Stimulated activated CD4-positive, alpha-beta T cell treated with anti-CD3 and anti-CD28 coated beads, Interleukin-1b, Interleukin-23, amount 100 ng/mL, for 1 hour (primary cell): ENCODE measurements at places on chromosomes 7 and 10.

DNA sequence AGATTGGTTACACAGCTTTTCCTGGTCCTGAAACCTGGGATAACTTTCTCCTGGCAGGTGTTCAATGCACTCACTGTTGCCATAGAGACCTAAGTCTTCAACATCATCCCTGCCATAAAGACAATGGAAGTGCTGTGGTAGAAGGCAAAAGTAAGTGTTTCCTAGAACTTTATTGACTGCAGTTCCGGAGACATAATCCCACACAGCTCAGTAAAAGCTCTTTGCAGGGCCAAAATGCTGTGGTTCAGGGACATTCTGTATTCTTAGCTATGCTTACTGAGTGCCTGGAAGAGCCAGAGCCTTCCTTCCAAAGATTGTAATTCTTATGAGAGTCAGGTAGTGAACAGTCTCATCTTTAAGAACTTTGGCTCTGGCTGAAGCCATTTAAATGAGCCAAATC, 5.3 kb downstream of the WIPF3 start:
- DNase-seq = no peak

DNA sequence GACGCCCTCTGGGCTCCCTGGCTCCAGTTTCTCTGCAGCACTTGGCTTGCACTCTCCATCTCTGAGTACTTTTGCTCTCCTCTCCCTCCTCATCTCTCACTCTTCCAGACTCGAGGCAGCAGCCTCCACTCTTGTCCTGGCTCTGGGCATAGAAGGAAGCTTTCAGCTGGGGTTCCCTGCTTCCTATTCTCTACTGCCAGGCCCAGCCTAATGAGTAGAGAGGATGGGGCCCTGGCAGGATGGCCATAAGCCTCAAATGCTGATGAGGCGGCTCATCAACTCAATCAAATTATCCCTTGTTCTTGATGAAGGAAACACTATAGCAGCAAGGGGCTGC, 55.8 kb downstream of the NEURL1 start:
- DNase-seq = no peak

- DNase-seq = no peak
These were observed 539.5 kb downstream of the SUGCT start for GRCh38 chr7:40674316-40674715.

GRCh38 chr10:122112625-122113160, 123.7 kb downstream of the TACC2 start:
- no peak for DNase-seq

DNA sequence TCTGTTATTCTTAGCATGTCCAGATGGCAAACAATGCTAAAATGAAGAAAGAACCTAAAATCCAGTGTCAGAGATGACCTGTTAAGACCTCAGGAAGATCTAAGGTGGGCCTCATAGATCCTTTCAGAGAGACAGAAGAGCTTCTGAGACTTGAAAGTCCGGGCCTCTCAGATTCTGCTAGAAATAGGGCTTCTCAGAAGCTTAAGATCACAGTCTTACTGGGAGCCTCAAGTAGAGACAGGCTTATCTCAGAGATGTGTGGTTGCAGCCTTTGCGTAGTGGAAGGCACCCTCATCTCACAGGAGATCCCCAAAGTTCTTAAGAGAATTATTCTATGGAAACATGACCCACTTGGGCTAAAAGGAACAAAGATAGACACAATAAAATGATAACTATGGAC, 642.8 kb downstream of the TNS3 start:
- DNase-seq = no peak

DNA sequence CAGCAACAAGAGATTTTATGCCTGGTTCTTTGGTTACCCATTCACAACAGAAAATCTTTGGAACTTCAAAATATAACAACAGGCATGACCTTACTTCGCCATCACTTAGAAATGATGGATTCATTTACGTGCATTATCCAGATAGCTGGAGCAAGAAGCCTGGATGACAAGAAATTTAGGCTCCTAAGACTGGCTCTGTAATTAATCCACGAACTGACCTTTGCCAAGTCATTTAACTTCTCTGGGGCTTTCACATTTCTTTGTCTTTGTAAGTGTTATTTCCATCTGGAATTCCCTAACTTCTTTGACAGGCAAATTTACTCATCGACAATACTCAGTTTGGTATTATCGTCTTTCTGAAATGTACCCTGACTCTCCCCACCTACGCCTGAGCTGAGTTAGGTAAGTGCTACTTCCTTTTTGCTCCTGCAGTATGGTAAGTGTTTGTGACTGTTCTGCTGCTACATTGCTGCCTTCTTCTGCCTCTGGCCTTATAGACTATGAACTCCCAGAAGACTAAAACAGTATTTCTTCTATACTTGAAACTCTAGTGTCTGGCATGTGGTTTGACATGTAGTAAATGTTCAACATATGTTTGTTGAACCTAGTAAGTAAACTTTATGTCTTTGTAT, 5.5 kb upstream of the MDFIC start:
- DNase-seq = no peak

GRCh38 chr7:26714006-26714405, 150.4 kb downstream of the SKAP2 start:
- DNase-seq = no peak

GRCh38 chr7:92709912-92710311, 119.7 kb upstream of the FAM133B start:
- no peak for DNase-seq

DNA sequence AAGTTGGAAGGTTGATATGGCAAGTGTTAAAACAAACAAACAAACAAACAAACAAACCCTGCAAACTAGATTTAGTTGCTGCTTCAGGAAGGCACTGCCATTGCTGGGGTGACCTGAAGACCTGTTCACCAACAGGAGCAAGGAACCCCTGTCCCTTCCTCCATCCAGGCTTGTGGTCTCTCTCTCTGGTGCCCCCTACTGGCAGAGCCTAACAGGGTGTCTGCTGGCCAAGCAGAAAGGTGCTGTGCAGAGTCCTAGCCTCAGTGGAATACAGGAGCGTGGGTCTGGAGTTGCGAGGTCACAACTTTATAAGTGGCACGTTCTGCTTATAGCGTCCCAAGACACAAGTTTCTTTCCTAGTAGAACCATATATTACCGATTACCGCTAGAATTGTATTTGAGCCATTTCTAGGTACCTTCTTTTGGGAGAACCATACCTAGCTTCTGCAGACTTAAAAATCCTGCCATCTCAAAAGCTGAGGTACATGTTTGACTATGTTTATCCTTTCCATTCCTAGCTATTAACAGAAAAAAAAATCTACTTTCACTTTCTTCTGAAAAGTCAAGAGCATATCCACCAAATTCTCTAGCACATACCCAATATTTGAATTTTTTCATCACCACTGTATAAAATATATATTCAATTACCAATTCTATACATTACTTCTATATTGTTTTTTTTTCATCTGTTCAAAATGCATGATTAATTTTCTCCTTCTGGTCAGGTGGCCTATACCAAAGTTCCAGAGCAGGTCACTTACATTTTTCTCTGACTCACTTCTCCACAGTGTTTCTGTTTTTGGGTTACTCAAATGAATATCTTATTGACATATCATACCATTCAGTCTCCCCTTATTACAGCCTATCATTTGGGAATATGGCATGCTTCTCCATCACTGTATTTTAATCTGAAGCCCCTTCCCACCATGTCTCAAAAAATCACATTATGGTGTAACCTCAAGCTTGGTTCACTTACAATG, 29.1 kb upstream of the CALD1 start:
- peak; percentile 44 for DNase-seq

GRCh38 chr10:97919012-97919411, 69.4 kb downstream of the GOLGA7B start:
- DNase-seq = no peak

- DNase-seq = no peak
These were observed 10.2 kb downstream of the IGFBP3 start for GRCh38 chr7:45910855-45911254.

DNA sequence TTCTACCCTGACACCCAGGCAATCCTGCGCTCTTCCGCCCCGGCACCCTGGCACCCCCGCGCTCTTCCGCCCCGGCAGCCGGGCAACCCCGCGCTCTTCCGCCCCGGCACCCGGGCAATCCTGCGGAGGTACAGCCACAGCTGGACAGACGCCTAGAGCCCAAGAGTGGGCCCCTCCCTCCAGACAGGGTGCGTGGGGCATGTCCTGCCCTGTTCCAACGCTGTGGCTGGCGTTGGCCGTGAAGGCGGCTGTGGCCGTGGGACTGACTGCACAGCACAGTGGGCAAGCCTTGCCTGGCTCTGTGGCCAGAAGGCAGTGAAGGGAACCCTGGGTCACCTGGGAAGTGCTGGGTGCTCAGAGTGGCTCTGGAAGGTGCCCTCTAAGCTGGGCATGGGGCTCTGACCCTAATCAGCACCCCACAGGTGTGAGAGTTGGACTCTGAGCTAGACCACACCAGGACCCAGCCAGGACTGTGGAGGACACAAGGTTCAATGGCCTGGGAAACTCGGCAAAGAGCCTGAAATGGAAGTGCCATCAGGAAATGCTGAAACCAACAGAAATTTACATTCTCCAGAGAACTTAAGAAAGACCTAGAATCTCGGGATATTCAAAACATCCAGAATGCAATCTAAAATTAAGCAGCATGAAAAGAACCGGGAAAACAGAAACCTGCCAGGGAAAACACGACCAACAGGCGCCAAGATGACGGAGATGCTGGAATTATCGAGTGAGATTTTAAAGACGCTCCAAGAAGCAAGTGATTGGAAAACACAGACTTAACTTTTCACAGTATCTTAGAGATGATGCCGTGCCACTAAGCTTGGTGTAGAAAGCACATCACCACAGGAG, 253.6 kb downstream of the ELFN1 start:
- no peak for DNase-seq

- DNase-seq = no peak
These were observed 33.4 kb downstream of the FOXL3 start for GRCh38 chr7:323410-323809.

DNA sequence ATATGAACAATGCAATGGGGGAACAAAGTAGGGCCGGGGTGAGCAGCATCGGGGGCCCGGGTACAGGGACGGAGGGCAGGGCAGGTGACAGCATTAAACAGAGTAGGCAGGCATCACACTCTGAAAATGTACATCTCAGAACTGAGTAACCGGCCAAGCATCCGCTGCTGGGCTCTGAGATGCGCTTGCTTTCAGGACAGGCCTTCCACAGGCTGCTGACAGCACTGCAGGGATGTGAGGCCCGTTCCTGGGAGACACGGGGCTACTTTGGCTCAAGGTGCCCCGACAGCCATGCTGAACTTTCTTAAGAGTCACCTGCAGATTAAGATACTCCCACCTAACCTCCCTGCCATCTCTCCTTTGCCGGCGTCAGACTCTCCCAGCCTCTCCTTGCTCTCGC, 64.3 kb upstream of the FGFR2 start:
- DNase-seq = no peak

GRCh38 chr10:34193931-34194626, 621.0 kb downstream of the PARD3 start:
- DNase-seq = no peak

- DNase-seq = no peak
These were observed 28.1 kb downstream of the LRRC4 start for GRCh38 chr7:128003167-128003566.

DNA sequence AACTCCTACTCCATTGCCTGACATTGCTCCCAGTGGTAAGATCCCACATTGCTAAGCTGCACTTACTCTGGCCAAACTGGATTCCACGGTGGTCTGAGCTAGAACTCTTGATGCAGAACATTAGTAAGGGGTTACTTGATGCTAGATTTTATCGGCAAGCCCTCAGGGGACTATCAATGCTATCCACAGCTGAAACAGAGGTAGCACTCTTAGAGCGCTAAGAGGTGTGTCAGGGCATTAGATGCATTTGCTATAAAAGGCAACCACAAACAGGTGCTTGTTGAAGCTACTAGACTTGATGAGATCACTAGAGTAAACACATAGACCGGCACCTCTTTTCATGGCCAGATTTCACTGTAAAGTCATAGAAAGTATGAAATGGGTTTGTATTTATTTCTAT, 116.3 kb downstream of the MDFIC start:
- DNase-seq = no peak

DNA sequence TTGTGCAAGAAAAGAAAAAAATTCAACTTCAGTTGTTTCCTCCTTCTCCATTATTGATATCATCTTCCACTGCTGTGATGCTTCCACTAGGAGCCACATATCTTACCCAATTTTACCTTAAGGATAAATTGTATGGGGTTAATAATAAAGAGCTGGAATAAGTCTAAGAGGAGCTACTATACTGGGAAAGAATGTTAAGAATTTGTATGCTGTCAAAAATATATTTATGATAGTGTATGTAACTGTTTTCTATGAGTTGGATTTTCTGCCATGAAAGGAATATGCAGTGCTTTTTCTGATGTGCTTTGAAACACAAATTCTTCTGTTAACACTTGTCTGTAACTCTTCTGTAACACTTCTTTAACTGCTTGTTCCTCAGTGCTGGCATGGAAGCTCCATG, 219.1 kb downstream of the VTI1A start:
- DNase-seq = no peak

DNA sequence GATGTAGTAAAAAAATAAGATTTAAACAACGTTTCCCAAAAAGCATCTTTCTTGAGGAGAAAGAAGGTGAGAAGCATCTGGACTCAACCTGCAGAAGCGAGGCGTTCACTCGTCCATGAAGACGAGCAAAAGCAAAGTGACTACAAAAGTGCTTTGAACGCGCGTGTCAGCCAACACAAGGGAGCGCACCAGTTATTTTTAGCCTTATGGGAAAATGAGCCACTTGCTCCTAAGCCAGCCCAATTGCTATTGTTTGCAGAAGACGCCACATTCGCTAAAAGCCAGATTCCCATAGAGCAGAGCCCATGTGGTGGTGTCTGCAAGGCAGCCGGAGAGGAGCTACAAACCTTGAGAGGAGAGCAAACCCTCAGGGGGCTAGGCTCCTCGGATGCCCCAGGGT, 122.5 kb downstream of the FAM53B start:
- DNase-seq = no peak

DNA sequence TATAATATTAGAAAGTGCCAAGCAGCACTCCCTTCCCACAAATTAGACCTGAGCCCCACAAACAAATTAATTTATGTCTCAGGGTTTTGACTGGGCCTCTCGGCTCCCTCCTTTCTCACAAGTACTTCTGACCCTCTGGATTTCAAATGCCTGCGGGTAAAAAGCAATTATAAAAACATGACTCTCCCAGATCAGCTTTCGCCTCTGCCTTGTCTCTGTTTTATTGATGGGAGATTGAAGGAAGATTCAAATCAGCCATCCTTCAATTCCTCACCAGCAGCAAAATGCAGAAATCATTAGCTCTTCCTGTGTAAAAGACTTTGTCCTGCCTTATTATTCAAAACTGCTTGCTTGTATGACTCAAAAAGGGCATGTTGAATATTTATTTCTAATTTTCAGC, 453.7 kb upstream of the MKI67 start:
- no peak for DNase-seq

DNA sequence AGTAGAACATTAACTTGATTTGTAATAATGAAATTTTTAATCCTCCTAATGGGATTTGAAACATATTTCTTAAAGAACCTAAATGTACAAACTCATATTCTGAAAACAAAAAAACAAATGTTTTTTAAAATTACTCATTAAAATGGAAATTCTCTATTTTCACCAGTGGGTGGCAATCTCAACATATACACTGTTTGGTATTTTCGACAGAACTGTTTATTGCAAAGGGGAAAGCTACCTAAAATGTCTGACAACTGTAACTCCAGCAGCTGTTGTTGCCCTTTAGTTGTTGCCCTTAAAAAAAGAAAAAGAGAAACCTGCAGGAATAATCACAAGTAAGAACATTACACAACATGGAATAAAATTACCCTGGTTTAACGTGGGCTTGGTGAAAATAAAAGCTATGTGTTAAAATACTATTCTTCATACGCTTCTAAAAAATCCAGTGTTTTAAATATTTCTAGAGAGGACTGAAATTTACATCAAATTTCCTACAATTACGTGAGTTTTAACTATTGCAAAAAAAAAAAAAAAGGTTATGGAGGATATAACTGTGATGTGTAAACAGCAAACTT, 54.5 kb downstream of the COL1A2 start:
- DNase-seq = no peak

- DNase-seq = no peak
These were observed 247.7 kb downstream of the AHR start for GRCh38 chr7:17546189-17546588.
